NCI-H2171 treated with DMSO at 0.1 percent for 48 hours (cell line): ENCODE measurements at places on chromosomes 3 and 15.

- DNase-seq, result no peak
Observed at GRCh38 chr3:33940149-33940548, 141.7 kb downstream of the PDCD6IP start.

DNA sequence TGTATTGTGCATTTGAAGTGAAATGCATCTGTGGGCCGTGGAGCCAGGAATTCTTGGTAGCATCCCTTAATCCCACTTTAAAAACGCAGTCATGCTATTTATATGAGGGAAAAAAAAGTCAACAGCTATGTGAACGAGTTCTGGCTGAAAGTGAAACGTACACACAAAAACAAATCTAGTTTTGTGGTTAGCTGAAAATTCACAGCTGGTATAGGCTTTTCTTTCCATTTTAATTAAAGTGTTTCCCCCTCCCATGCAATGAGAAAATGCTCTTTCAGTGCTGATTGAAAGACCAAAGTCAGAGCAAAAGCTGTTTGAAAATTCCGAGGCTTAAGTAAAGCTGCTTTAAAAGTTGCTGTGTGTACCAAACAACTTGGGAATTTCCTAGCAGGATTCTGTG lies 297.4 kb downstream of the PLCL2 start:
- no peak for DNase-seq

GRCh38 chr3:108818404-108818803 lies 4.2 kb upstream of the TRAT1 start:
- no peak for DNase-seq

DNA sequence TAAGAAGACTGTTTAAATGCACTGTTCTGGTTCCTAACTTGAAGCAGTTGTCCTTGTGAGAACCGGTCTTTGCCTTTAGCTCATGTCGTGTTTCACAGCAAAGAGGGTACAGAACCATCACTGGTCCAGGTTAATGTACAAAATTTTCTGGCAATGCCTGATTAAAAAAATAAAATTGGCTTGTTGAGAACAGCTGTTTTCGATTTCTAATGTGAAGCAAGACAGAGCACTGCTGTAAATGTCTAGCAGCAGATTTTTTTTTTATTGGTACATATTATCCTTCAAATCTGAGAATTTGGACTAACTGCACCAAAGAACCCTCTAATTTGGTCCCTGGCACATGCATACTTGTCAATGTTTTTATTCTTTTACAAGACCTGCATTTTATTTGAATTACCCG lies 103.3 kb downstream of the STT3B start:
- DNase-seq, result no peak

DNA sequence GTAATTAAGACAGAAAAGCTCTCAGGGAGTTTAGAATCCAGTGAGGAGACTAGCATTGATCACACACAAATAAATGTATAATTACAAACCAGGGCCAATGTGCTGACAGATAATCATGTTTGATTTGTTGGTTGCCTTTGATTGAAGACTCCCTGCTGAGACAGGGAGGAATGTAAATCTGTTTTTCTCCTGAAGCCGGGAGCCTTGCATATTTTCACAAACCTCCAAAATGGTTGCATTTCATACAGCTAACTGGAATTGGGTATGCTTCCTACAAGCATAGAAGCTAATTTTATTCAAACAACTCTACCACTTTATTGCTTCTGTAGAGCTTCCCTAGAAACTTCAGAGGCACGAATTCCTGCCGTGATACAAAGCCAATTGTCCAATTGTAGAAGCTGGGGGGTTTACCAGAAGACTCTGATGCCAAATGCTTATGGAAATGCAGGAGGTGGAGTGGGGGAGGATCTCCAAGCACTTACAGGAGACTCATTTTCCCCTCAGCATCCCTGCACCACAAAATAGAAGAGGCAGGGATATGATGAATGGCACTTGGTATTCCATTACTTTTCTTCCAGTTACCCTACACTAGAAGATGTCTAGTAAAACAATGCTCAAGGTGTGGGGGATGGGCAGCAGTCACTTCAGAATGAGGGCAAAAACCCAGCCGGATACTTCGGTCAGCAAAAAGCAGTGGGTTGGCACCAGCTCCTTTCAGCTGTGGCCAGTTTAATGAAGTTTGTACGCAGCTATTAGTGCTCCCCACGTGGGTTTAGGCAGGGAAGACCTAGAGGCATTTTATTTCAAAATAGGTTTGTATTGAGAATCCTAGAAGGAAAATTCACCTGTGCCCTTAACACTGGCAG lies 11.4 kb upstream of the MEX3B start:
- DNase-seq, result no peak

GRCh38 chr15:64767203-64767602 lies 8.2 kb downstream of the RBPMS2 start:
- no peak for DNase-seq

GRCh38 chr3:50389414-50389767 lies 30.1 kb upstream of the TMEM115 start:
- DNase-seq, result no peak

DNA sequence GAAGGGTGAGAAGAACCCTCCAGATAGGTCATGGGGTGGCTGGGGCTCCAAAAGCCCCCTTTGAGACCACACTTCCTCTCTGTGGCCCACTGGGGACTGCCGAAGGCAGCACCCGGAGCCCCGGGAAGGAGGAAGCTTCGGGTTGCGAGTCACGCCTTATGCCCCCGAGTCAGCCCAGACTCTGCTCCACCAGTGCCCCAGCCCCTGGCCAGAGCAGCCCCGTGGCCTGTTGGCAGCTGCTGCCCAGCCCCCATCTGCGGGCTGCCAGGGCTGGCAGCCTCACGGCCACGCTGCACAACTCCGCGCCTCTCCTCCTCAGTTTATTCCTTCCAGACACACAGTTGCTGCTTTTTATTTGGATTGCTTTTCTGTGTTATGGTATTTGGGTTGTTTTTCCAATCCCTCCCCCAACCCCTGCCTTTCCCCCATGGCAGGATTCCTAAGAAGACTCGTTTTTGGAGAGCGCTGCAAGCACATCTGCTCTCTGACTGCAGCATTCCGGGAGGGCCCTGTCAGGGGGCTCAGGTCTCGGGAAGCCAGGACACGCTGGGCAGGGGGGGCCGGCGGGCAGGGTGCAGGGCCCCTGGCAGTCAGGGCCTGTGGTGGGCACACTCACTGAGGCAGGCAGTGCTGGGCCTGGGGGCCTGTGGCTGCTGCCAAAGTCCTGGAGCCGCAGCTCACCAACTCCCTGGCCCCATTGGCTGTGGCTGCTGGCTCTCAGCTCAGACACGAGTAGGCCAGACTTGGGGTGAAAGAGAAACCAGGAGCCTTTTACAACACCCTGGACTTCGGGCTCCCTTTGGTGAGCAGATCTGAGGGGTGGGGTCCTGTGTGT lies 20.2 kb downstream of the MAGEF1 start:
- no peak for DNase-seq

- no peak for DNase-seq
Observed at GRCh38 chr15:99717161-99718009, 15.9 kb downstream of the LYSMD4 start.

DNA sequence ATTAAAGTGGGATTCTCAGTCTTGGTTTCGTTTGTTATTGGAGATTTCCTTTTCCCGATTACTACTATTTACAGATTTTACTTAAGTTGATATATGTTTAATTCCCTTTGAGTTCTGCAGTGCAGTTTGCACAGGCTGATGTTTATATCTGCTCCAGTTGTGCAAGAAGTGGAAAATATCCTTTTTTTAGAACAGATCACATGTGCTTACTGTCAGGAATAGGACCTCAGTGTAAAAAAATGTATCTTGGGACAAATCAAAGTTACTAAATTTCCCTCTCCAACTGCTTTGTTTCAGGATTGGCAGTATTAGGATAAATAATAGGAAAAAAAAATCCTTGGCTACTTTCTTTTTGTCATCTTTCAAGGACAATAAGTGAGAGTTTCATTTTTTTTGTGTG lies 6.9 kb downstream of the MITF start:
- DNase-seq, result no peak

GRCh38 chr3:49924683-49925082 lies 4.9 kb downstream of the MON1A start:
- no peak for DNase-seq

DNA sequence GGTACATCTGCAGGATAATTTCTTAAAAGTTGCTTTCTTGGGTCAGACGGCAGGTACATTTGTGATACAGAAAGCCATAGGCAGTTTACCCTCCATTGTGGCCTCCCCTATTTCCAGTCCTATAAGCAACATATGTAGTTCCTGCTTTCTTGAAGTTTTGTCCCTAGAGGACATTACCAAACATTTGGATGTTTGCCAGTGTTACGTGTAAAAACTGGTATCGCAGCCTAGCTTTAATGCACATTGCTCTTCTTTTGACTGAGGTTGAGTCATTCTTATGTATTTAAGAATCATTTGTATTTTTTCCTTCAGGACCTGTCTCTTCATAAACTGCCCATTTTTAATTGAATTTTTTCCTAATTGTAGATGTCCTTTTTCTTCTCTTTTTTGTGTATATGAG lies 114.3 kb downstream of the DIPK2A start:
- peak; percentile 72 for DNase-seq

DNA sequence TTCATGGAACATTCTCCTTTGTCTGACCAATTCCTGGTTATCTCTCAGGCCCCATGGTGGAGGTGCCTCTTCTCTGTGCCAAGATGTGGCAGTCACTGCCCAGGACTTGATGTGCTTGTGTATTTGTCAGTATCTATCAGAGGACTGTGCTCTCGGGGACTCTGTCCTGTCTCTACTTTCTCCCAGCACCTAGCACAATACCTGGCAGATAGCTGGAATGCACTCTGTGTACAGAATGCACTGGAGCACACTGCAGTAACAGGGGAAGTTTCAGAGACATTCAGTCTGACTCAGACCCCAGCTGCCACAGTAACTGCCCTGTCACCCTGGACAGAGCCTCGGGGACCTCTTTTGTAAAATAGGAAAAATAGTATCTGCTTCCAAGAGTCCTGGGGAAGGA lies 34.6 kb upstream of the SV2B start:
- DNase-seq, result no peak

- no peak for DNase-seq
Observed at GRCh38 chr3:104606812-104607211, 759.9 kb upstream of the ALCAM start.
